ENCODE measurements at places on chromosomes 7 and 10. TPM values are rescaled to one million over a fixed set of nuclear protein-coding genes. Genes with fewer than 3 reads are reported as not detected.

- no peak for ATAC-seq
Observed at GRCh38 chr7:47170516-47170915, 411.4 kb downstream of the TNS3 start.

- no peak for ATAC-seq
Observed at GRCh38 chr7:135100856-135101255, 47.0 kb upstream of the TMEM140 start.

- ATAC-seq, result no peak
Observed at GRCh38 chr10:105268961-105269360, 627.9 kb downstream of the SORCS3 start.

IFIT2 gene
- total RNA-seq, result 3.4 TPM

GRCh38 chr10:109875151-109875568 lies 48.2 kb downstream of the XPNPEP1 start:
- peak; percentile 82 for ATAC-seq

DNA sequence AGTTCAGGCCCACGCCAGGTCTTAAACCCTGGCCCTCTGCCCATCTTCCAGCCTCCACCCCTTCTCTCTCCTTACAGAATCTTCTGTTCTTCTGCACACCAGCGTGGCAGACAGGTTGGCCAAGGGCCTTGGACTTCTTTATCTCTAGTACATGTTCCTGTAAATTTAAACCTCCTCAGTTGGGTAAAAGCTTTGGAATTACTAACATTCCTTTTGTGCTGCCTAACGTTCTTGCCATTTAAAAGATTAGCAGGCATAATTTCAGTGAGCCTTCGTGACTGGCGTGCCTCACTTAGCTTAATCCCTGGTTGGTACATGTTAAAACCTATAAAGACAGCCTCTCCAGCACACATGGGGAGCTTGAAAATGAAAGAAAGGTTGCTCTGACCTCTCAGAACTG lies 192.2 kb downstream of the CUX1 start:
- no peak for ATAC-seq

GRCh38 chr7:81846398-81846797 lies 76.6 kb upstream of the HGF start:
- ATAC-seq, result peak; percentile 83

SLC18A3 gene
- 0.12 TPM for total RNA-seq
